Activated T-helper 9 cell treated with anti-CD3 and anti-CD28 coated beads, Interleukin-2, amount 50 U/mL, for 16 hours (primary cell): ENCODE measurements at places on chromosomes 5 and 9.

GRCh38 chr9:92094655-92095054 is 20.6 kb downstream of the SPTLC1 start:
- DNase-seq = no peak

DNA sequence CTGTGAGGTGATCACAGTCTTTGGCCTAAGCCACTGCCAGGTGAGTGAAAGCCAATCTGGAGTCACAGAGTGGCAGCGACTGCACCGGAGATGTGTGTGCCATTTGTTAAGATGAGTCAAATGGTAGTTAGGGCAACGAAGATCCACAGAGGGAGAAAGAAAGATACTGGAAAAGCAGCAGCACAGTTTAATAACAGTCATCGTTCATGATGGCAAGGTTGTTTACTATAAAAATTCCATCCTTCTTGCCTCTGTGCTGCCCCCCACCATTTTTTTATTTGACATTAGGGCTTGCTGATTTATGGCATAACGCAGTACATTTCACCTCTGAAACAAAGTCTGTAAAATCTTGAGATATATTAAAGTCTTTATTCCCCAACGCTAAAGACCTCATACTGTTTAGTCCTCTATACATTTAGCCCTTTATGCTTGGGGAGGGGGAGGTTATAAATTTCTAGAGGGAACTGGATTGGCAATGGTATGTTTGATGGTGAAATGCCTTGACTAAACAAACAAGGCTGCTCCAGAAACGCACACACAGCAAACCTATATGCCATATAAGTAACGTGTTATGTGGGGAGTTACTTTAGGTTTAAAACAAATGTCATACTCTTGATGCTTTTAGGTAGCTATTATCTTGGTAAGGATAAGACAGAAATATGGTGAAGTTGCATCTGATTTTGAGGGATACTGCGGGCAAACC is 55.8 kb upstream of the ABL1 start:
- no peak for DNase-seq

DNA sequence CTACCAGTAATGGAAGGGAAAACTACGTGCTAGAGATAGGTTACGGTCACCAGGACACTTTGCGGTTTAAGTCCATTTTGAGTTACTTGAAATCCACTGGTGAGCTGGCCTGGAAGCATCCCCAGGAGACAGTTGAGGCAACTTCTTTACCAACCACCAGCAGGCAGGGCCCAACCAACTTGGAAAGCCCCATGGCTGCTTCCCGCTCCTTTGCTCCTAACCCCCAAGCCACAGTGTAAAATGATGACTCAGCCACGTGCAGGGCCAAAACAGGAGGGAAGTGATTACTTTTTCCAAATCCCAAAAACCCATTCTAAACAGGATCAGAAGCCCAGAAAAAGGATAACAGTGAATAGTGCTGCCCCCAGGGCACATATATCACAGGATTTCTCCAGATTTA is 87.4 kb downstream of the PAX5 start:
- no peak for DNase-seq

DNA sequence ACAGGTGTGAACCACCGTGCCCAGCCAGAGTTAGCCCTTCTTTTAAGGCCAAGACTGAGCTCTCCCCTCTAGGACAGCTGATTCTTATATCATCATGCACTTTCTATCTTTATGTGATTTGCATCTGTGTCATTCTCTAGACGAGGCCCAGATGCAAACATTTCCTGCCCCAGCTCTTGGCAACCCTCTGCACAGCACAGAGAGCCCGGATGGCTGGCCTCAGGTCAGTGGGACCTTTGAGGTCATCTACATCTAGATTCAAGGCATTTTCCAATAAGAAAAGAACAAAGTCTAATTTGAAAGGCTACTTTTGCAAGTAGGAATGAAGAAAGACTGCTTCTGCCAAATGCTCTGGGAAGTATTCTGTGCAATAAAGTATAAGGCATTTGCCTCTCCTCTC is 109.0 kb upstream of the DAB2 start:
- no peak for DNase-seq

DNA sequence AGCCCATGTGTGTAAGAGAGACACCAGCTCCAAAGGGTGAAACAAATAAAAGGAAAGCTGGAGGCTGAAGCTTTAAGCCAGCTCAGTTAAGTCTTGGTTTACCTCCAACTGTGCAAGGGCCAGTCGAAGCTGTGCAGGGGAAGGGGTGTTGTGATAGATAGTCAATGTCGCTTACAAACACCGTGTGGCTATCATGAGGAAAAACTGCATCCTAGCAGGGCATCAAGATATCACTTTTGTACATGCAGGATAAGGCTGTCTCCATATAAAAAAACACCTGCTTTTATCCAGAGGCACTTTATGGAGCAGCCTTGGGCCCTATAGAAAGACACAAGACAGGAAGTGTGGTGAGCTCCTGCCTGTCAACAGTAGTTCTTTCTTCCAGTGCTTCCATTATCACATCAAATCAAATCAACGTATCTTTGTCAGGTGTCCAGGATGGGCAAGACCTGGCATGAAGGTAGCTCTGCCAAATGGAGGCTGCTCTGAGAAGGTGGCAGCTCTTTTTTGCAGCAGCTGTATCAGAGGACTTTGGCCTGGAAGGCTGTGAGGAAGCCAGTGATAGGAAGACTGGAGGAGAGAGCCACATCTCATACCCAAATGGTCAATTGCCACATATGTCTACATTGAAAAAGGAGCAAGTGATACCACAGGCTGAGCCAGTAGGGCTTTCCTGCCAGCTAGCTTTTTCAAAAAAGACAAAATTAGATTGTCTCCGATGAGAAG is 29.3 kb upstream of the SELENOP start:
- no peak for DNase-seq

DNA sequence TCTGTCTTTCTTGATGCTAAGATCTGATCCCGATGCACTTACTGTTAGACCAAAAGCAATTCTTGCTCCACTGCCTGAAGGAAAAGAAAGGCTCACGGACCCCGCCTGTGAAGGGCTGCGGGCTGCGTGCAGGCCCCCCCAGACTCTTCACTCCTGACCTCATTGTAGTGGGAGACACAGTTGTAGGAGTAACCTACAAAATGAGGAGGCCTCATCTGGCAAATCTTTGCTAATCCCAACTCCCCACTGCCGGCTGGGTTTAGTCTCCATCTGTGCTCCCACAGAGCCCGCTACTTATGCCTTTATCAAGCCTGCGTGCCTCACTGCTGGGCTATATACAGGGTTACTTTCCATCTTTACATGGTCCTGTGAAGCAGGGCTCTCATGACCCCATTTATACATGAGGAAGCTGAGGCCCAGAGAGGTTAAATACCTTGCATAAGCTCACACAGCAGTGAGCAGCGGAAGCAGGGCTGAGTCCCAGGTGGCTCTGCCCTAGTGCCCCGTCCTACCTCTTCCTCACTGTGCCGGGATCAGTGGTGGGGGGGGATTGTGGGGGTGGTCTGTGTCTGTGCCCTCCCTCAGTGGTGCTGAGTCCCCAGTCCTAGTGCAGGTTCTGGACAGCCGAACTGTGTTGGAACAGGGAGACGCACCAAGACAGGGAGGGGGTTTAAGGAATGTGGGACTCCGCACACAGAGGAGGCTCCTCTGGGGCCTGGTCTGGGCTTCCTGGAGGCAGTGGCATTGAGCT is 43.9 kb upstream of the RNF130 start:
- no peak for DNase-seq

DNA sequence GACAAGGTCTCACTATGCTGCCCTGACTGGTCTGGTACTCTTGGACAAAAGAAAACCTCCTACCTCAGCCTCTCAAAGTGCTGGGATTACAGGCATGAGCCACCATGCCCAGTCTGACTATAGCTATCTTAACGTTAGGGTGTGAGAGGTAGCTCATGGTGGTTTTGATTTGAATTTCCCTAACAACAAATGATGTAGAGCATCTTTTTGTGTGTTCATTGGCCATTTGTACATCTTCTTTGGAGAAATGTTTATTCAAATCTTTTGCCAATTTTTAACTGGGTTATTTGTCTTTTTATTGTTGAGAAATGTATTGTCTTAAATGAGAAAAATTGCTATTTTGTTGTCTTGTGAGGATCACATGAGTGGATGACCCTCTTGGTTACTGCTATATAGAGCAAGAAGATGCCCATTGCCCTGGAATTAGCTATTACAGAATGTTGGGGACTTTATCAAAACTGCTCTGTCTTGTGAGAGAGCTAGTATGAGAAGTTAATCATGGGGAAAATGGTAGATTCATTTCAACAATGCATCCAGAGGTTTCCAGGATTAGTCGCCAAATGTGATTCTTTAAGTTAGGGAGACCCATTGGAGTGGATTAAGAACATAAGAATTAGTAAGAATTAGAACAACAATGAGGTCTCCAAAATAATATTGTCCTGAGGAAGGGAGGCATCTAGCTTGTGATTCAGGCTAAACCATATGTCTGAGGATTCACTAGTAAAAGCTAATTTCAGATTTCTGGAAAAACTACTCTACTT is 124.3 kb upstream of the MOCS2 start:
- no peak for DNase-seq

GRCh38 chr5:5886812-5887486 is 464.5 kb downstream of the ICE1 start:
- DNase-seq = no peak

- no peak for DNase-seq
These were observed 107.8 kb downstream of the KCNIP1 start for GRCh38 chr5:170611449-170612090.

DNA sequence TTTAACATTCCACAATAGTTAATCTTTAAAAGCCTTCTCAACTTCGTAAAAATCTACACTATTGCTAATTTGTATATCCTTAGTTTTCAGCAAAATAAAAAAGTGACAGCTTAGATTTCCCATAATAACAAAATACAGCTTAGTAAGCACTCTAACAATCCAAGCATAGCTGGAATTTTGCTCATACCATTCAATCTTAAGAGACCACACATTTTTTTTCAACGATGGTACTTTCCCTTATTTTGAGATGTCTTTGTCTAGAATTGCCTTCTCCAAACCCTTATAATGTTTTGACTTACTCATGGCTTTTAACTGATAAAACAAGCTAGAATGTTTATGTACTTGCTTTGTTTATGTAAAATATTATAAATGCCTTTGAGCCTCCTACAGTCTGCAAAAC is 65.6 kb downstream of the HOMER1 start:
- no peak for DNase-seq

DNA sequence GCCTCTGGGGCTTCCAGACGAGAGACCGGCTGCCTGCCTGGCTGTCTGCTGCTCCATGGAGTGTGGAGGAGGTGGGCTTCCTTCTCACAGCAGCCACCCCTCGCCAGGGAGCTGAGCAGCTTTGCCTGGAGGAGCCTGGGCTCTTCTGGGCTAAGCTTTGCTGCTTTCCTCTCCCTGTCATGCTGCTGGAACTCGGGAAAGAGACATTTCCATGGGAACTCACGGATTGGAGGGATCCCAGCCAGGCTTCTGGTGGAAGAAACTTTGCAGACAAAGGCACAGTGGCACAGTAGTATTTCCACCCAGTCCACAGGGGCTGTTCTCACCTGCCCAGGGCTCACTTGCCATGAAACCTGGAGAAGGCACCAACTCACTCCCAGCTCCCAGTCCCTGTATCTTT is 5.6 kb upstream of the NTNG2 start:
- DNase-seq = no peak

- no peak for DNase-seq
These were observed 136.5 kb downstream of the KIF4B start for GRCh38 chr5:155150012-155150411.

DNA sequence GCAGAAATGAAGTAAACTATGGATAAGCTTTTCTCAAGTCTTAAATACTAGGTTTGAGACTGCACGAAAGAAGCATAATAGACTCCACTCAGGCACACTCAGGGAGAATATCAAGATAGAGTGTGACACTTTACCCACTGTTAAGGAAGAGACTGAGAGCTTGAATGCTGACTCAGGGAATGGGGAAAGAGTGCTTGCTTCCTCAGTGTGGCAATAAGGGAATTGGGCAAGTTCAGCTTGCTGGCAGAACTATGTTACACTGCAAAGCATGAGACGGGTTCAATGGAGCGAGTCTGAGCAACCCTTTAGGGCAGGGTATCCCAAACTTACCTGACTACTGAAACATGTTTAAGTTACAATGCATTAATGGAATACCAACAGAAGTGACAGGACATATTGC is 237.7 kb upstream of the MEF2C start:
- no peak for DNase-seq

DNA sequence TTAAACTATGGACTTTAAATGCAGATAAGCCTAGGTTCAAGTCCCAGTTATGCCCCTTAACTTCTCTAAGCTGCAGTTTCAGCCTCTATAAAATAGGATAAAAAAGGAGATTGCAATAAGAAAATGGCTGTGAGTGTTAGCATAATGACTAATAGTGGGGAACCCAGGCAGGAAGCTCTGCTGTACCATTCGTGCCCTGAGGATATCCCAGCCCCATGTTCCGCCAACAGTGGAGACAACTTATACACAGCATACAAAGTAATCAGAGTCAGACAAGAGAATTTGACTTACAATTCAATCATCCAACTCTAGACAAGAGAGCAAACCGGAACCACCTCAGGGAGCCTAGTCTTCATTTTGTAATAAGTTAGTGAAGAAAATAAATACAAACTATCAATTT is 141.5 kb upstream of the FSTL4 start:
- no peak for DNase-seq

DNA sequence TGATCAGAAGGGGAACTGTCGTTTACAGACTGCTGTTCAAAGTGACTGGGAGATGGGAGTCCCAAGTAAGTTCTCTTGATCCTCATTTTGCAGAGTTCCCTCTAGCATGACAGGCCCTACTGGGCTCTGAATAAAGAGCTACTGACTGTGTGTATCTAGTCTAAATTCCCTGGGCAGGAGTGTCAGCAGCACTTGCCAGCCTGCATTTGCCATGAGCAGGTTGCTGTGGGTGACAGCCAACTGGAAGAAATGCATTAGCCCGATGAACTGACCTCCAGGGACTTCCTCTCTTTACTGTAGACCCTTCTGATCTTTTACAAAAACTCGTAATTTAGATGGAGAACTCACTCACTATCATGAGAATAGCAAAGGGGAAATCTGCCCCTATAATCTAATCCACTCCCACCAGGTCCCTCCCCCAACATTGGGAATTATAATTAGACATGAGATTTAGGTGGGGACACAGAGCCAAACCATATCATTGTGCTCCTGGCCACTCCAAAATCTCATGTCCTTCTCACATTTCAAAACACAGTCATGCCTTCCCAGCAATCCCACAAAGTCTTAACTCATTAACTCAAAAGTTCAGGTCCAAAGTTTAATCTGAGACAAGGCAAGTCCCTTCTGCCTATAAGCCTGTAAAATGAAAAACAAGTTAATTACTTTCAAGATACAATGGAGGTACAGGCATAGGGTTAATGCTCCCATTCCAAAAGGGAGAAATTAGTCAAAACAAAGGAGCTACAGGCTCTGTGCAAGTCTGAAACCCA is 78.9 kb upstream of the CXCL14 start:
- DNase-seq = no peak

DNA sequence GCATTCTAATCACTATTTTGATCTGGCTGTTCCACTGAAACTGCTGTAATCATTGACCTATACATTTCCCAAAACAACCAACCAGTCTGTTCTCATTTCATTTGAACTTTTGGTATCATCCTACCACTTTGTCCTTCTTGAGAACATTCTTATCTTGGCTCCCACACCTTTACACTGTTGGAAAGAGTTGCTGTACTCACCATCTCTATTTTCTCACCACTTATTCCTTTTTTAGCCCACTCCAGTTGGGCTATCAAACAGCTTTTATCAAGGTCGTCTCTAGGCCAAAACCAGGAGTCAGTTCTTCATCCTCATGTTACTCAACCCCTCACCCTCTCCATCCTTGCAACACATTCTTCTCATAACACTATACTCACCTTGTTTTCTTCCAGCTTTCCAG is 170.1 kb downstream of the KDM4C start:
- no peak for DNase-seq

- DNase-seq = no peak
These were observed 12.8 kb upstream of the CAMK4 start for GRCh38 chr5:111211341-111211740.

- no peak for DNase-seq
These were observed 177.5 kb downstream of the AOPEP start for GRCh38 chr9:94903961-94904421.
